ENCODE measurements at places on chromosomes 12 and 14.

GRCh38 chr12:24360907-24361306, 411.4 kb upstream of the SOX5 start:
- DNase-seq: no peak

- no peak for DNase-seq
Measured at GRCh38 chr12:98819821-98820404, 174.8 kb downstream of the APAF1 start.

DNA sequence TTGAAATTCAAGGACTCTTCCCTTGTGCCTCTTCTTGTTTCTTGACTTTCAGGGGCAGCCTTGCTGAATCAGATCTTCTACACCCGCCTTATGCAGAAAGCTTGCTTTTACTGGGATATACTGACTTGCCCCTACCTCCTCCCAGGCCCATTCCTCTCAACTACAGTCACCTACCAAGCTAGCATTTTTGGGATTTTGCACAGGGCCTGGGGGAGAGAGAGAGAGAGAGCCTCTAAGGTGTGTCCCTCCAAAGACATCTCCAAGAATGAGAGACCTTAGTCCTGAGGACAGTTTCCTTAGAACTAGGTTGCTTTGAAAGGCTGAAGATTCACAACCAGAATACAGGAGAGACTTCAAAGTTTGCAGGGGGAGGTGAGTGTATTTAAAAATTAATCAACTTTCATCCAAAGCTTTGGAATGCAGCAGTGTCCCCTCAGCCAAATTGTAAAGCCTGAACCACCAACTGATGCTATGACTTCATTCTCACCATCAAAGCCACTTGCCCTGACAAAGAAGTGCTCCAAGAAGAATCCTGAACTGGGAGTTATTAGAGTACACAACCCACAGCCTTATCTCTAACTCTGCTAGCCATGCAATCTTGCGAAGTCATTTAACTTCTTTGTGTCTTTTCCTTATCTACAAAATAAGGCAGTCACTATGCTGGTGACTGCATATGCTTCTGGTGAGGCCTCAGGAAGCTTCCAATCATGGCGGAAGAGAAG, 96.1 kb upstream of the EGLN3 start:
- no peak for DNase-seq

DNA sequence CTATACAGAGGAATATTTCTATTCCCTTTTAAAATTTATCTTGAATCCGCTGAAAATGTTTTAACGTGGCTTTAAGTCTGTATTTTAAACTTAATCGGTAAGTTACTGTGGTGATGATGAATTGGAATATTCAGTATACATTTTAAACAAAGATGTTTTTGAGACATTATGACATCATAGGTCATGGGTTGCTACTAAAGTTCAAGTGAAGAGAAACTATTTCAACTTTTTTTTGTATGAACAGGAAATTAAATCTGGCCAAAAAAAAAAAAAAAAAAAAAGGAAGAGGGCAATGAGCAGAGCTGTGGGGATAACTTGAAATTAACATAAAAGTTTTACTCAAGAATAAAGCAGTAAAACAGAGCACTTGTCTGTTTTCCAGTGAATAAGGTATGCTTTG, 109.0 kb downstream of the PLEKHA5 start:
- no peak for DNase-seq

GRCh38 chr14:77094672-77095284, 3.3 kb upstream of the CIPC start:
- peak; percentile 49 for DNase-seq

- peak; percentile 23 for DNase-seq
Measured at GRCh38 chr12:121668750-121669520, 519 bp downstream of the MORN3 start.

DNA sequence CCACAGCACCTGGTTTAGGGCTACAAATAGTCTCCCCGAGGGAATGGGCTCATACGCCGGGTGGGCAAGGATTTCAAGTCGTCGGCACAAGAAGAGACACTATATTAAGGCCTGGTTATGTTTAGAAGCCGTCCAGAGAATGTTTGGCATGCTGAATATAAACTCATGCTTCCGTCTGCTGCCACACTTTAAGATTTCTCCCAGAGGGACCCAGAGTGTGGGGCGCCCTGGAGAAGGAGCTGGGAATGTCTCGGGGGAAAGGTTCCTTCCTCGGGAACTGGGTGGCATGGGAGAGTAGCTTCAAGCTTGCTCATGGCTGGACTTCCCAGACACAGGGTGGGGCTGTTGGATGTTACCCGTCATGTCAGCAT, 295.7 kb downstream of the CACNA1C start:
- DNase-seq: no peak

- no peak for DNase-seq
Measured at GRCh38 chr12:107326237-107326636, 232.9 kb upstream of the CRY1 start.

DNA sequence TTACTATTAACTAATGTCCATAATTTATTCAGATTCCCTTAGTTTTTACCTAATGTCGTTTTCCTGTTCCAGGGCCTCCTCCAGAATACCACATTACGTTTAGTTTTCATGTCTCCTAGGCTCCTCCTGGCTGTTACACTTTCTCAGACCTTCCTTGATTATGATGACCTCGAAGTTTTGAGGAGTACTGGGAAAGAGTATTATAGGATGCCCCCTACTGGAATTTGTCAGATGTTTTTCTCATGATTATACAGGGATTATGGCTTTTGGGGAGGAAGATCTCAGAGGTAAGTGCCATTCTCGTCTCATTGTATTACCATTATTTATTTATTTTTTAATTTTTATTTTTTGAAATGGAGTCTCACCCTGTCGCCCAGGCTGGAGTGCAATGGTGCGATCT, 17.7 kb upstream of the C1S start:
- no peak for DNase-seq

- no peak for DNase-seq
Measured at GRCh38 chr14:60684203-60684602, 34.9 kb upstream of the SIX1 start.

GRCh38 chr12:101962486-101962885, 85.1 kb downstream of the DRAM1 start:
- no peak for DNase-seq

GRCh38 chr12:69916544-69917235, 91.7 kb downstream of the MYRFL start:
- no peak for DNase-seq

DNA sequence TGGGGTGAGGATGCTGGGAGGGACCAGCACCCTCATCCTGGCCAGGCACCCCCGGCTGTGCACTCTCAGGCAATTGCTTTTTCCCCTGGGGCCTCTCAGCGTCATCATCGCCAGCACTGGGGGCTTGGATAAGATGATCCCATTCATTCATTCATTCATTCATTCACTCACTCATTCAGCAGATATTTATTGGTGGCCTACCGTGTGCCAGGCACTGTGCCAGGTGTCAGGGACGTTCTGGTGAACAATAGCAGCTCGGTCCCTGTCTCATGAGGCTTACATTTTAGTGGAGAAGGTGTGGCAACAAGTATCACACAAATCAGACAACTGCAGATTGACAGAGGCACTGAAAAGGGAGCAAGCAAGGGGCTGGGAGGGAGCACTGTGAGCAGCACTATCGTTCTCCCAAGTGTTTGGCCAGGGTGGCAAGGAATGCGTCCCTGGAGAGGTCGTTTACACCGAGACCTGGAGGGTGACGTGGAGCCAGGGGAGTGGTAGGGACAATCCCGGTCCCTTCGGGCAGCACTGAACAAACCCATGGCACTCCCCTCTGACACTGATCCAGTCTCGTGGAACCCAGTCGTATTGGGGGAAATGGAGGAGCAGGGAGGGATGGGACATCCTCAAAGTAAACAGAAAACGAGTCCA, 124.1 kb downstream of the PAPOLA start:
- DNase-seq: no peak

DNA sequence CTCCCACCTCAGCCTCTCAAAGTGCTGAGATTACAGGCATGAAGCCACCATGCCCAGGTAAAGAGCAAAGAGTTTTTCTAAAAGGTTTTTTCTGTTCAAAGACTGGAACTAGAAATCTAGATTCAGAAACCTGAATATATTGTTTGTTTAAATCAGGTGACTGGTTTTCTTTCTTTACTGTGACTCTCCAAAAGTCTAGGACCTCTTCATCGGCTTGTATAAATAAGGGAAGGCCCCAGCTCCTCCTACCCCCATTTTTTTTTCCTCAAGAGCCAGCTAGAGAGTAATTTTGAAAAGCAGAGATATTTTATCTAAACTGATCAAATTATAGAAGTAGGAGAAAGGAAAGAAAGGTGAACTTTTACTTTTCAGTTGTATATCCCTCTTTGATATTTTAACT, 48.0 kb downstream of the TMEM116 start:
- no peak for DNase-seq

GRCh38 chr14:101109347-101109638, 205.8 kb upstream of the RTL1 start:
- no peak for DNase-seq

DNA sequence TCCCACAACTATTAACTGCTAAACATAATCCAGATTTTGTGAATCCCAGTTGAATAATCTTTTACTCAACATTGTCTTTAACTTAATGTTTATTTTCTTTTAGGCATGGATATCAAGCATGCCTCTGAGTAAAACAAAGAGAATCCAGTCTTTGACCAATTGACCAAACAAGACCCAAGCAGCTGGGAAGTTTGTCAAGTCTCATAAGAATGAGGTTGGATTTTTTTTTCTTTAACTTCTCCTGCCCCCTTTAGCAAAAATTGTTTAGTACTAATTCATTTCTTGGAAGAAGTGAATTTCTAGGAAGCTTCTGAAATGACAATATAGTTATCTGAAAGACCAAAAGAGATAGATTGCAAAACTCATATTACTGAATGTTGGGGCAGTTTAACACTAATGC, 89.9 kb downstream of the OTOGL start:
- no peak for DNase-seq

DNA sequence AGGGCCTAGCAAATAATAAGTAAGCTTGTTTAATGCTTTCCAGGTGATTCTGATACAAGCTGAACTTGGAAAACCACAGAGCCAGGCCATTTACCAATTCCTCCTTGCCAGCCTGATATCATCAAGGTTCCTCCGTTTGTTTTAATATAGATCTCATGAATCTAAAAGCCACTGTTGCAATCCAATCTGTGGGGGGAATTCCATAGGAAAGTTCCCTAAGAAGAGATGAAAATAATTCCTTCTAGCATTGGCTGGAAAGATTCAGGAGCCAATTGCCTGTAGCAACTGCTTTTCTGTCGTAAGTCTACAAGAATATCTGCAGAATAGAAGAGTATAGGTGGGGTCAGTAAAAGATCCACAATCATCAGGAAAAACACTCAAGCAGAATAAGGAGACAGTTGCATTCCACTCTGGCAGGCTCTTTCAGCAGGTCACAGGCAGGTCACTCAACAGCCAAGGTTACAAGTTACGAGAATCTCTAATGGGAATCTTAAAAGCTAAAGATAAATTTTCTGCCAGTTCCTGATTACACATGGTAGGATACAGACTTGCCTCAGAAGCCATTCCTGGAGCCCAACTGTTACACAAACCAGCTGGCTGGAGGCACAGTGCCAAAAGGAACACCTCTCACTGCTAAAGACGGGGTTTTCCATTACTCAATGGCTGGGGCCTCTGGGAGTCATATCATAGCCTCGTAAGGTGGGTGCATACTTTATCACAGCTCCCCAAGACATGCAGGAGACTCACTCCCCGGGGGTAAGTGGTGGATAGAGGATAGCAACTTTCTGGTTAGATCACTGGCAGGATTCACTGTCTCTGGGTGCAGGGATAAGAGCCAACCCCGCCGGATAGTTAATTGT, 43.6 kb downstream of the FGD6 start:
- no peak for DNase-seq

DNA sequence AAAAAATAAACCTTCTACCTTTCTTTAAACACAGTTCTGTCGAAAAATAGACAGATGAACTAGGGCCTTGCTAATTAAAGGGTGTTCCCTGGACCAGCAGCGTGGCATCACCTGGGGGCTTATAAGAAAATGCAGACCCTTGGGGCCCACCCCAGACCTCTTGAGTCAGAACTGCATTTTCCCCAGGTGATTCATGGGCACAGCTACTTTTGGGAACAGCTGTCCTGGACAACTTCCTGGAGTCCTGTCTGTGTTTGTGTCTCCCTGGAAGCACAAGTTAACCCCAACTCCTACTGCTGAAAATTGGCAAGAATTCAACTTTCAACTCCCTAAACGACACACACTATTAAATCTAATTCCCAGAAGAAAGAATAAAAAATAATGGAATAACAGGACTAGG, 17.8 kb downstream of the FBLN5 start:
- DNase-seq: no peak

GRCh38 chr12:28060871-28061270, 88.3 kb upstream of the PTHLH start:
- DNase-seq: no peak

GRCh38 chr12:109236257-109236656, 72.8 kb downstream of the FOXN4 start:
- DNase-seq: no peak

DNA sequence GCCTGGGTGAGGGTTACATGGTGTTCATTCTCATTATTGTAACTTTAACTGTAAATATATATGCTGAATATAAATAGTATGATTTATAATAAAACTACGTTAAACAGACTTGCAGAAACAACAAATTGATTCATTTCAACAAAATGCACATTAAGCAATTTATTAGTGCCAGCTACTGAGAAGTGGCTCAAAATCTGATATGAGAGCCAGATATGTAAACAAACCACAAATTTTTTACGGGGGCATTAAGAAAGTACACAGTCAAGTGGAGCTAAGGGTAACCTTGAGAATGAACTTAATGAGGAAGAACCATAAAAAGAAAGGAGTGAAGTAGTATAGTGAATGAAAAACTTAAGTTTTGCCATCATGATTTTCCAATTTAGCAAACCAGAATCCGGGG, 40.3 kb downstream of the CEP128 start:
- no peak for DNase-seq

DNA sequence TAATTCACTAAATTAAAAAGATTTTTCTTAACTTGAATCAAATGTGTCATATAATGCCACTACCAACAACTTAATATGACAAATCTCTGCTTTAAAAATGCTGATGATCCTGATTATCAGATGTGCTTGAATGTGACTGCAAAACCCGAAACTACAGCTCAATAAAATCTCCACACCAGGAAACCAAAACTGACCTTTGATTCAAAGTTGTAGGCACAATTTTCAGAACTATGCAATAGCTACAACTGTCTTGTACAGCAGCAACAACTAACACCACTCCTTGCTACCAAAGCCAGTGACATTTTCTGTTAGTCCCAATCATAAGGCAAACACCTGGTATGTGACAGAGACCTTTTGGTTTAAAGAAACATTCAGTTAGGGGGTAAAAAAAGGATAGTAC, 147.3 kb downstream of the CEP83 start:
- no peak for DNase-seq

DNA sequence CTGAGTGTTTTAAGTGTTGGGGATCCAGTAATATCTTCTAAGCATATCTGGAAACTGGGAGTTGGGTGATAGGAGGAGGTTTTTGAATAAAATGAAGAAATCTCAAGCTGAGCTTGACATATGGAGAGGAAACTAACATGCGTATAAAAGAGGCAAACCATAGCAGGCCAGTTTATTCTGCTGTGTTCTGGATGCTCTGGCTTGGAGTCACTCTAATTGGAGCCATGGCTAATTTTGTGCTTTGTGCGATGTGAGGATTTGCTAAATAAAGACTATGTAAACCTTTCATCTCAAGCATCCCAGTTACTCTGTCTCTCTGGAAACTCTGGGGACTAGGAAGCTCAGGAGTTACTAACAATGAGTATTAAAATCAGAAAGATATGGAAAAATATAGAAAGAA, 66.5 kb downstream of the ATF7IP start:
- no peak for DNase-seq

- DNase-seq: no peak
Measured at GRCh38 chr14:57060276-57060955, 208.3 kb downstream of the EXOC5 start.

GRCh38 chr12:13197032-13197431, 506 bp downstream of the EMP1 start:
- no peak for DNase-seq
